Stimulated activated CD8-positive, alpha-beta memory T cell treated with anti-CD3 and anti-CD28 coated beads, Interleukin-15, amount 100 ng/mL, for 4 hours (primary cell): ENCODE measurements at places on chromosomes 2 and 18.

DNA sequence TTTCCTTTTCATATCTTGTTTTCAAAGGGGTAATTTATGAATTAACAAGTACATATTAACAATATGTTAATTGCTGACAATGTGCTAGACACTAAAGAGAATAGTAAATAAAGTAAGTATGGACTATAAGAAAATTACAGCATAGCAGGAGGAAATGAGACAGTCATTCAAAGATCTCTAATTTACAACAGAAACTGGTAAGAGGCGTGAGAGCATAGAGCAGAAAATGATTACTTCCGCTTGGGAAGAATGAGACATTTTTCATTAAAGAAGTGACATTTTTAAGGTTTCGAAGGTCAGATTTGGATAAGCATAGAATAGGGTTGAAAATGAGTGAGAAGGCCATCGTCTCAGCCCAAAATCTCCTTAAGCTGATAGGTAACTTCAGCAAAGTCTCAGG lies 184.4 kb upstream of the SESTD1 start:
- no peak for DNase-seq

DNA sequence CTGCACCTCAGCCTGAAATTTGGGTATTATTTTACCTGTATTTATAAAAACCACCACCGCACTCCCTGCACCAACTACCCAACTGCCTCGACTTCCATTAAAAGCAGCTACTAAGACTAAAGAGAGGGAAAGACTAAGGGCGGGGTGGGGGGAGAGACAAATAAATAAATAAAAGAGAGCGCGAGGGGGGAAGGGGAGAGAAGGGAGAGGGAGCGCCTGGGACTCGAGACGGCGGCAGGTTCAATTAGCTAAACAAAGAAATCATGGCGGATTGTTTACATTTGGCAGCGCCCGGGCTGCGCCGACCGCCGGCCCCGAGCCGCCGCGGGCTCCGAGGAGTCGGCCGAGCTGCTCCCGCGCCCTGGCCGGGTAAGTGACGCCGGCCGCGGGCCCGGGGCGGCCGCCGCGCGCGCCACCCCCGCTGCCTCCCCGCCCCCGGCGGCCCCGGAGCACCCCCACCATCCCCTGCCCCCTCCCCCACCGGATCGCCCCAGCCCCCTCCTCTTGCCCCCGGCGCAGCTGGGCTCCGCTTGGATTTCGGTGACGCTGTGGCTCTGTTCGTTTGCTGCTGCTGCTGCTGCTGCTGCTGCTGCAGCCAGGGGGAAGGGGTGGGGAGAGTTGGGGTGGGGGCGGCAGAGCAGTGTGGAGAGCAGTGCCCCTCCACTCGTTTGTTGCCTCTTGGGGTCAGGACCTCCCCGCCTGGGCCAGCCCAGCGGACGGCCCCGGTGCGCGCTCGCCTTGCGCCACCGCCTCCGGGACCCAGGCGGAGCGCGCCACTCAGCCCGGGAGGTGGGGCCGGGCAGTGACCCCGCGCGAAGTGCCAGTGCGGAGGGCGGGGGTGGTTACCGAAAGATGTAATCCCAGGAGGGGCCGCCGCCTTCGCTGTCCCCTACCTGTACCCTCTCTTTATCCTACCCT lies 187.2 kb upstream of the FANCL start:
- no peak for DNase-seq

GRCh38 chr2:241736111-241736510 lies 1.7 kb downstream of the D2HGDH start:
- DNase-seq = no peak

DNA sequence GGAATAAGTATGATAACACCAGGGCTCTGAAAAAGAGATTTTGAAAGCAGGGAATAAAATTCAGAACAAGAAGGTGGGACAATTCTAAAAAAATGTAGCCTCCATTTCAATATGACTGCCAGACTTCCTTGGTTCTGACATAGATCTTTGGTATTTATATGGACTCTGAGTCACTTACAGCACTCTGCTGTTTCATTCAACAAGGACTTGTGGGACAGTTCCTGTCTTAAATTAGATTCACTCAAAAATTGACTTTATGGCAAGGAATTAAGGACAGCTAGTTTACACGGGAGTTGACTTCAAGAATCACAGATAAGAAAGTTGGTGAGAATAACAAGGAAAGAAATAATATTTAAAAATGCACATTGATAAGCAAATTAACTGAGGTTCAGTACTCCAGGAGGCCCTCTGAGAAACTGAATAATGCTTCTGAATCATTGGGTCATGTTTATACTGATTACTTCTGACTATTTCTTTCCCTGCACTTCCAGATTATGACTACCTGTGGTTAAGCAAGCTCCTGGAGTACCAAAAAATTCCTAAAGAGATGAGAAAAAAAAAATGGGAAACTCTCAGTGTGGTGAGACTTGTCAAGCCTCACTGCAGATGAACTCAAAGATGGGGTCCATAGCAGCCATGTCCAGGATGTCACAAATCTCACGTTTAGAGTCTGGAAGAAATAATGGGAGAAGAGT lies 828.3 kb upstream of the PIK3C3 start:
- DNase-seq = no peak

- DNase-seq = no peak
Measured at GRCh38 chr2:25787020-25787419, 91.3 kb downstream of the ASXL2 start.

- DNase-seq = no peak
Measured at GRCh38 chr2:12155303-12156051, 409.0 kb downstream of the LPIN1 start.

DNA sequence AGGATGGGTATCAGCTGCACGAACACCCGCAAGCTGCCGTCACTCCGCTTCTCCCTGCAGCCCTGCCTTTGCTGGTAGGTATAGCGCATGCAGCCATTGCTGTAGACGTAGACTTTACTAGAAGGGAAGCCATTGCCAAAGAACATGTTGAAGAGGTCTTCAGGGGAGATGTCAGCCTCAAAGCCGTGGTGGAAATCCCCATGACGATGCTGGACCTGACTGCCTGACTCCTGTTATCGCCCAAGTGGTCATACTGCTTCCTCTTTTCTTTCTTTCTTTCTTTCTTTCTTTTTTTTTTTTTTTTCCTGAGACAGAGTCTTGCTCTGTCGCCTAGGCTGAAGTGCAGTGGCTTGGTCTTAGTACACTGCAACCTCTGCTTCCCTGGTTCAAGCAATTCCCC lies 68.7 kb upstream of the SPRED2 start:
- no peak for DNase-seq

DNA sequence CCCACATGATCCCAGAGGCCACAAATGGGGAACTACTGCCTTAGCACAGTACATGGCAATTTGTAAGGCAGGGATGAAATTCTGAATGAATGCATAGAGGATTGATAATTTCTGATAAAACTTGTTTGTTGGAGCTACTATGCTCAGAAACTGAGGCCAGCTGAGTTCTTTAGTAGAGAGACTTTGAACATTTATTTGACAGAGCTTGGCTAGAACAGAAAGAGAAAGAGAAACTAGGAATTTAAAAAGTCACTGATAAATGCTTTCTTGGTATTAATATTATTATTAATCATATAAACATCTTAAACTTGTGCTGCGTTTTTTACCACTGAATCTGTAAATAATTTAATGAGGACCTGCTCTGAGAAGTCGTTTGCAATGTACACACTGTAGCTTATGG lies 923.7 kb upstream of the CNTNAP5 start:
- no peak for DNase-seq

GRCh38 chr2:5410991-5411700 lies 281.0 kb upstream of the SOX11 start:
- DNase-seq = no peak

- DNase-seq = no peak
Measured at GRCh38 chr2:160245614-160246155, 45.6 kb upstream of the ITGB6 start.

DNA sequence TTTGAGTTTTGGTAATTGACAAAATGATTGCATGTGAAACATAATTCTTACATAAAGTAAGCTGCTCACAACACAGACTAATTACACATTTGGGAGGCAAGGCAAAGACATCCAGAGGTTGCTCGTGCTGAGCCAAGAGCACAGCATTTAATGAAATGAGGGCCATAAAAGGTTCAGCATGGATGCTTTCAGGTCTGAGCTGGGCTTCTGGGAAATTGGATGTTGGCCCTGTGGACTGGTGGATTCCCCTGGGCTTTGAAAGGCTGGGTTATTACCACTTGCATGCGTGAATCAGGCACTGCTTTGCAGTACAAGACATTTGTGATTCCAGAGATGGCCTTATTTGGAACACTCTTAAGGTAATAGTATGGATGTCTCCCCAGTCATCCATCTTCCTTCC lies 533.5 kb upstream of the NRP2 start:
- DNase-seq = no peak

DNA sequence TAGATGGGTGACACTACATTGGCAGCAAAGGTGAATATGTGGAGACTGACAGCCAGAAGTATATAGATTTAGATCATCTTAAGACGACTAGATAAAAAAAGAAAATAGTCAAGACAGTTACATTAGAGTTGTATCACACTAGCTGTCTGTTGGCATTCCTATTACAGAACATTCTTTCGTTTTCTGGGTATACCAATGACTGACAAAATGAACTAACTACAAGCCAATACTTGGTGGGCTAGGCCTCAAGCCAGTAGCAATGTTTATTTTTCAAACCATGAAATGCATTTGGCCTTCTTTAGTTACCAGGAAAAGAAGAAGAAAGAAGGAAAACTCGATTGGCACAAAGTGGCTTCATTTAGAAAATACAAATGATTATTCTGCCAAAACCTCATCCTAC lies 944.9 kb upstream of the ZEB2 start:
- DNase-seq = no peak

- DNase-seq = no peak
Measured at GRCh38 chr2:70526126-70526525, 27.5 kb downstream of the TGFA start.

DNA sequence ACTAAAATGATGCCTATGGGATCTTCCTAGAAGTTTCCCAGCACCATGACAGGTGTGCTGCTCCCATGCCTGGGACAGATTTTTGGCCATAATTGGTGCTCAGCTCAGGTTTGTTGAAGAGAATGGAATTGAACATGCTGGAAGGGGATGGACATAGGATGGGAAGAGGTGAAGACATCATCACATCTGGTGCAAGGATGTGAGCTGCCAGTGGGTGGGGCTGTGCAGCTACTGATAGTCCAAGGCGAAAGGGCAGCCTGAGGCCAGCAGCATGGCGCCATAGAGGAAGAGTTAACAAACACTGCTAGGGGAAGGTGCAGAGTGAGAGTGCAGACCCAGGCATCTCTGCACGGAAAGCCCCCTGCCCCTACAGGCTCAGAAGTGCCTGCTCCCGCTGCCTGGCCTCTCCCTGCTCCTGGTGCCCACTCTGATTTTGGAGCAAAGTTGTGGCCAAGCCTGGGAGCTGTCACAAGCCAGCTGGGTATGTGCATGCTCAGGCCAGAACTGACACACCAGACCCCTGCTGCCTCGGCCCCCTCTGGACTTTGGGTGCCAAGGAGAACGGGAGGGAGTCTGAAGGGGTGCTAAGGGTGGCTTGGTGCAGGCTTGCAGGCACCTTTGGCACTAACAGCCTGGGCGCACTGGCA lies 178.6 kb downstream of the ZBTB7C start:
- DNase-seq = no peak

- no peak for DNase-seq
Measured at GRCh38 chr18:74082742-74083556, 64.7 kb downstream of the FBXO15 start.

DNA sequence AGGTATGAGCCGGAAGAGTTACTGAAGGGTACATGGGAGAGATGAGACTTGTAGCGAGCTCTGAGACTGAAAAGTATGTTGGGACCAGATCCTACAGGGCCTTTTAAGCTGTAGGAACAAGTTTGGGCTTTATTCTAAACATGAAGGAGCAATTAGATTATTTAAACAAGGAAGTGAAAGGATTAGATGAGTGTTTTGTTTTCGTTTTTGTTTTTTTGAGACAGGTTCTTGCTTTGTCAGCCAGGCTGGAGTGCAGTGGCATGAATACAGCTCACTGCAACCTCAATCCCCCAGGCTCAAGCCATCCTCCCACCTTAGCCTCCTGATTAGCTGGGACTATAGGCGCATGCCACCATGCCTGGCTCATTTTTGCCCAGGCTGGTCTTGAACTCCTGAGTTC lies 110.7 kb downstream of the C1D start:
- no peak for DNase-seq

- no peak for DNase-seq
Measured at GRCh38 chr2:75894170-75894569, 183.5 kb upstream of the GCFC2 start.

DNA sequence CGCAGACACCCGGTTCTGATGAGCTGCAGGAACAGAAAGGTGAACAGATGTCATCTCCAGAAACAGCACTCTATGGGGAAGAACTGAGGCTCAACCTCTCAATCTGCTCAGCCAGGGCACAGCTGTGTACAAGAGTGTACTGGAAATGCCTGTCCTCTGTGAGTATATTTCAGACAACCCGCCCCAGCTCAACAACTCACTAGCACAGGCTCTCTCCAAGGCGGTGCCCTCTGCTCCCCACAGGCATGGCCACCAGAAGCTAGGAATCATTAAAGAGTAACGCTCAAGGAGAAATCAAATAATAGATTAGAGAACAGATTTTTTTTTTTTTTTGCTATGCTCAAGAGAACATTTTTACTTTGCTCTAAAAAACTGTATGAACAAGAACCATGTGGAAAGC lies 43.8 kb downstream of the WDFY1 start:
- DNase-seq = no peak

GRCh38 chr2:215401896-215402379 lies 33.9 kb downstream of the FN1 start:
- DNase-seq = no peak
